Spleen (tissue), 13 donors: ENCODE measurements at places on chromosomes 3 and 15. TPM values are rescaled to one million over a fixed set of nuclear protein-coding genes. Genes with fewer than 3 reads are reported as not detected.
A peak's percentile ranks its signal among the peaks of the same experiment; 100 is the strongest.

GRCh38 chr15:65873256-65873655 is 4.0 kb downstream of the RAB11A start:
- no peak for DNase-seq
- H3K36me3 ChIP-seq: peaks cover 18% of the 10 kb centered on the region
- no peaks in the 10 kb centered on the region for H3K27me3 ChIP-seq
- no peak overlapping the region for H3K4me3 ChIP-seq
- peak overlapping the region; percentile 95 for H3K27ac ChIP-seq

DNA sequence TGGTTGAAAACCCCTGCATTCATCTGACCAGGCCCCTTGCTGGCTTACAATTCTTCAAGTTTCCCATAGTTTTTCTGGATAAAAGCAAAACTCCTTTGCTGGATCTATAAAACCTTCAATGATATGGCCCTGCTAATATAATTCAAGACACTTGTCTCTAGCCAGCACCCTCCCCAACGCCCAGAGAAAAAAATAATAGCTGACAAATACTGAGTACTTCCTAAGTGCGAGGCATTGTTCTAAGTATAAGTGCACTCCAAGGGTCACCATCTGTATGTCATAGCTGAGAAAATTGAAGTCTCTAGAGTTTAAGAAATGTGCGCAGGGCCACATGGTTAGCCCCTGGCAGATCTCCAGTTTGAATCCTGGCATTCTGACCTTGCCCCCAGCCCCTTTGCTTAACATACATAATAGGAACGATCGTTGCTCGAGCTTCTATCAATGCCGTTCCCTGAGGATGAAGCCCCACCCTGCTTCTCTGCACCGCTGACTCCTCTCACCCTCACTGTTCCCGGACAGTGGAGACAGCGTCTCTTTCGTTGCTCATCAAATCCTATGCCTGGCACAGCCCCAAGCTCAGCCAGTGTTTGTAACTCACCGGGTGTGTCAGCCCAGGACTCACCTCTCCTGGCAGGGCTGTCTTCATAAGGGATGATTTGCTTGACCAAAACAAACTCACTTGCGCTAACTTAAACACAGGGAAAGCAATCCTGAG is 377.1 kb upstream of the PROK2 start:
- H3K27me3 ChIP-seq: peaks cover 5% of the 10 kb centered on the region
- no peak overlapping the region for H3K27ac ChIP-seq
- no peaks in the 10 kb centered on the region for H3K36me3 ChIP-seq
- H3K4me1 ChIP-seq: peaks cover 39% of the 10 kb centered on the region
- no peak overlapping the region for H3K4me3 ChIP-seq

- H3K27me3 ChIP-seq: no peaks in the 10 kb centered on the region
- H3K4me3 ChIP-seq: no peak overlapping the region
- no peak overlapping the region for H3K27ac ChIP-seq
- H3K4me1 ChIP-seq: no peaks in the 10 kb centered on the region
- DNase-seq: no peak
Observed at GRCh38 chr15:62145015-62145735, 19.9 kb downstream of the C2CD4B start.

- DNase-seq: no peak
- peaks cover 89% of the 10 kb centered on the region for H3K27me3 ChIP-seq
- H3K4me3 ChIP-seq: no peak overlapping the region
- H3K4me1 ChIP-seq: peaks cover 44% of the 10 kb centered on the region
- H3K36me3 ChIP-seq: no peaks in the 10 kb centered on the region
- no peak overlapping the region for H3K27ac ChIP-seq
Observed at GRCh38 chr3:27729325-27729724, 7.2 kb upstream of the EOMES start.

DNA sequence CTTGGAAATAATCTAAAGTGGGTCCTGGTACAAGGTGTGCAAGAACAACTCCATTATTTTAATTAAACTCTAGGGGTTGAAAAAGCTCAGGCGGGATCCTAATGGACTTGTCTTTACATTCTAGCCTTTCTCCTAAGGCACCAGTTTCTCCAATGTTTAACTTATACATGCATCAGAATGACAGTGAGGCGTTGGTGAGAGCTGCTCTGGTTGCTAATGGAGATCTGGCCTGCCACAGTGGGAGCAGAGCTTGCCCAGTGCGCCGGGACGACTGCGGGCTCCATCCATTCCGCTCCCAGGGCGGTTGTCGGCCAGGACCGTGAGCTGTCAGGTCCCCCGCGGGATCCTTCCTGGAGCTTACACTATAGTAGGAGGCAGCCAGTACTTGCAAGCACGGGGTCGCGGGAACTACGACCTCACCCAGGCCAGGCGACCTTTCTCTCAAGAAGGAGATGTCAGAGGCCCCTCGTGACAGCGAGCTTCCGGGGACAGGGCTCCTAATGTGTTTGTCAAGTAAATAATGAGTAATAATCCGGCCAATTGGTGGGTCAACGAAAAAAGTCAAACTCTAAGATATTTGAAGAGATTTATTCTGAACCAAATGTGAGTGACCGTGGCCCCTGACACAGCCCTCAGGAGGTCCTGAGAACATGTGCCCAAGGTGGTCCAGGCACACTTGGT is 991 bp upstream of the HIGD1A start:
- peaks cover 26% of the 10 kb centered on the region for H3K4me1 ChIP-seq
- H3K27ac ChIP-seq: no peak overlapping the region
- H3K4me3 ChIP-seq: peak overlapping the region; percentile 60
- H3K36me3 ChIP-seq: no peaks in the 10 kb centered on the region

DNA sequence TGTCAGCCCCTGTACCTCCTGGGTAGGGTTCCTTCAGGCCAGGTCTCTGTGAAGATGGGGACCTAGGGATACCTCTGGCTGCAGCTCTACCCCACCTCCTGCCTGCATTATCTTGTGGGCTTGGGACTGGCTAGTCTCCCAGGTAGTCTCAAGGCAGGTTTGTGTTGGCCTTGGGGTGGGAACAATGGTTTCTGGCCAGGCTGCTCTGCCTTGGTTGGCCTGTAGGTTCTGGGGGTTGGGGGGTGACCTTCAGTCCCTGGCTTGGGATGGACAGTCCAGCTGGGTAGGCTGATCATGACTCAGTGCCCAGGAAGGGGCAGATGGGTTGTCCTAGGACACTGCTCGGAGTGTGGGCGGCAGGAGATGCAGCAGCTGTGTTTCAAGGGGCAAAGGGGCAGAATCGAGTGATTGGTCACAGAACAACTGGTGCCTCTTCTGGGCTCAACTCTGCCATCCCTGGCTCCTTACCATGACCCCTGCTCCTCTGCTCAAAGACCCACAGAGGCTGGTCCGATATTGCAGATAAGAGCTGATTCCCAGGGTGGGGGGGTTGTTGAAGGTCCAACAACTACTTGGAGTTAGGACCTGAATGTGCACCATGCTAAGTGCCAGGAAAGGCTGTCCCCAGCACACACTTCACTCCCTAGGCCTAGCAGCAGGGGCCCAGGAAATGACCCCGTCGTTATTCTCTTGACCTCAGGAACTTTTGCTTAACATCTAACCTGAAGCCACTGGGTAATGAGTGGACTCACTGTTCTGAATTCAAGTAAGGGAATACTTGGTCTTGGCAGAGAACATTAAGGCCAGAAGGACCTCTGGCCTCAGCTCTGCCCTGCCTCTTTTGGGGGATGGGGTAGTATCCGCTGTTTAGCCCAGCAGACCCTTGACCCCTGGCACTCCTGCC is 18.1 kb upstream of the BSN start:
- H3K27ac ChIP-seq: peak overlapping the region; percentile 13
- peaks cover 24% of the 10 kb centered on the region for H3K4me1 ChIP-seq
- H3K4me3 ChIP-seq: no peak overlapping the region
- peaks cover 33% of the 10 kb centered on the region for H3K36me3 ChIP-seq

- no peaks in the 10 kb centered on the region for H3K4me1 ChIP-seq
- no peaks in the 10 kb centered on the region for H3K36me3 ChIP-seq
- no peak overlapping the region for H3K4me3 ChIP-seq
- H3K27me3 ChIP-seq: no peaks in the 10 kb centered on the region
Observed at GRCh38 chr3:178494386-178494785, 41.9 kb upstream of the KCNMB2 start.

DNA sequence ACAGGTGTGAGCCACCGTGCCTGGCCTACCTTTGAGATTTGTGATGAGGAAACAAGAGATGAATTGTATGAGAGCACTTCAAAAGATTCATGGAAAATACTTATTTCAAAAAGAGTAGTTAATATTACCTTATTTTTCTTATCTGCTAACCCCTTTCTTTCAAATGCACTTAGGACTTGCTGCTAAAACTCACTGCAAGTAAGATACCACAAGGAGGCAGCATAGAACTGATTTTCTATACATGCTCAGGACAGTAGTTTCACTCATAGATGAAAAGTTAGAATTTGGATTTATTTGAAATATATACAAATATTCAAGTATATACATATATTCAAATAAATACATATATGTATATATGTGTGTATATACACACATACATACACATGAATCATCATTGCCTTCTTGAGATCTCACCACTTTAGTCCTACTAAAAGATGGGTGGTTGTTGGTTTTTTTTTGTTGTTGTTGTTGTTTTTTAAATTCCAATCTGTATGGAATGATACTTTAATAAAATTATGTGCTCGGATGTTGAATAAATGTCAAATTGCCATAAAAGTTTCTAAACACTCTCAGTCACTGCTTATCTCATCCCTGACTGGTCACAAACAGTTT is 2.4 kb downstream of the CCNDBP1 start:
- H3K27me3 ChIP-seq: no peaks in the 10 kb centered on the region
- no peak for DNase-seq
- H3K27ac ChIP-seq: peak overlapping the region; percentile 3
- peaks cover 32% of the 10 kb centered on the region for H3K4me1 ChIP-seq
- H3K4me3 ChIP-seq: no peak overlapping the region

- H3K4me1 ChIP-seq: peaks cover 9% of the 10 kb centered on the region
- H3K27me3 ChIP-seq: no peaks in the 10 kb centered on the region
- no peak overlapping the region for H3K27ac ChIP-seq
Observed at GRCh38 chr3:197541756-197542539, 13.8 kb downstream of the BDH1 start.

GRCh38 chr3:107545680-107546120 is 22.9 kb downstream of the BBX start:
- no peaks in the 10 kb centered on the region for H3K4me1 ChIP-seq
- H3K27me3 ChIP-seq: no peaks in the 10 kb centered on the region
- no peaks in the 10 kb centered on the region for H3K36me3 ChIP-seq
- no peak overlapping the region for H3K4me3 ChIP-seq
- DNase-seq: no peak

GRCh38 chr3:175020101-175020500 is 161.0 kb downstream of the NAALADL2 start:
- no peak overlapping the region for H3K4me3 ChIP-seq
- no peaks in the 10 kb centered on the region for H3K4me1 ChIP-seq
- H3K27ac ChIP-seq: no peak overlapping the region
- no peak for DNase-seq
- H3K27me3 ChIP-seq: no peaks in the 10 kb centered on the region
- H3K36me3 ChIP-seq: no peaks in the 10 kb centered on the region

GRCh38 chr3:98482717-98483482 is 14.6 kb upstream of the OR5K2 start:
- no peaks in the 10 kb centered on the region for H3K4me1 ChIP-seq
- H3K4me3 ChIP-seq: no peak overlapping the region
- H3K27ac ChIP-seq: no peak overlapping the region
- DNase-seq: no peak
- no peaks in the 10 kb centered on the region for H3K36me3 ChIP-seq
- no peaks in the 10 kb centered on the region for H3K27me3 ChIP-seq

GRCh38 chr3:183875411-183875810 is 9.3 kb downstream of the PARL start:
- no peak for DNase-seq
- peak overlapping the region; percentile 74 for H3K27ac ChIP-seq
- H3K36me3 ChIP-seq: no peaks in the 10 kb centered on the region
- peaks cover 4% of the 10 kb centered on the region for H3K4me1 ChIP-seq

DNA sequence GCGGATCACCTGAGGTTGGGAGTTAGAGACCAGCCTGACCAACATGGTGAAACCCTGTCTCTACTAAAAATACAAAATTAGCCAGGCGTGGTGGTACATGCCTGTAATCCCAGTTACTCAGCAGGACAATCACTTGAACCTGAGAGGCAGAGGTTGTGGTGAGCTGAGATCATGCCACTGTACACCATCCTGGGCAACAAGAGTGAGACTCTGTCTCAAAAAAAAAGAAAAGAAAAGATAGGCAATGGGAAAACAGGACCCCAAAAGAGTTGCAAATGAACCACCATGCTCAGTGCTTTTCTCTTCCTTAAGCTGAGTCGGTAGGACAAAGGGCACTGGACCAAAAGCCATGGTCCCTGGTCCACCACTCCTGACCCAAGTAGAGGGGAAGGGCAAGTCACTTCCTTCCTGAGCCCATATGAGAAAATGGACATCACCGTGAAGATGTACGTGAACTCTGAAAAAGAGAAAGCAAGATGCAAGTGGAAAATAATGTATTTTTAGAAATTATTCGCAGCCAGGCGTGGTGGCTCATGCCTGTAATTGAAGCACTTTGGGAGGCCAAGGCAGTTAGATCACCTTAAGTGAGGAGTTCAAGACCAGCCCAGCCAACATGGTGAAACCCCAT is 2.6 kb downstream of the ITGB5 start:
- no peaks in the 10 kb centered on the region for H3K36me3 ChIP-seq
- H3K27ac ChIP-seq: no peak overlapping the region
- peaks cover 59% of the 10 kb centered on the region for H3K4me1 ChIP-seq
- no peak overlapping the region for H3K4me3 ChIP-seq
- peaks cover 53% of the 10 kb centered on the region for H3K27me3 ChIP-seq

DNA sequence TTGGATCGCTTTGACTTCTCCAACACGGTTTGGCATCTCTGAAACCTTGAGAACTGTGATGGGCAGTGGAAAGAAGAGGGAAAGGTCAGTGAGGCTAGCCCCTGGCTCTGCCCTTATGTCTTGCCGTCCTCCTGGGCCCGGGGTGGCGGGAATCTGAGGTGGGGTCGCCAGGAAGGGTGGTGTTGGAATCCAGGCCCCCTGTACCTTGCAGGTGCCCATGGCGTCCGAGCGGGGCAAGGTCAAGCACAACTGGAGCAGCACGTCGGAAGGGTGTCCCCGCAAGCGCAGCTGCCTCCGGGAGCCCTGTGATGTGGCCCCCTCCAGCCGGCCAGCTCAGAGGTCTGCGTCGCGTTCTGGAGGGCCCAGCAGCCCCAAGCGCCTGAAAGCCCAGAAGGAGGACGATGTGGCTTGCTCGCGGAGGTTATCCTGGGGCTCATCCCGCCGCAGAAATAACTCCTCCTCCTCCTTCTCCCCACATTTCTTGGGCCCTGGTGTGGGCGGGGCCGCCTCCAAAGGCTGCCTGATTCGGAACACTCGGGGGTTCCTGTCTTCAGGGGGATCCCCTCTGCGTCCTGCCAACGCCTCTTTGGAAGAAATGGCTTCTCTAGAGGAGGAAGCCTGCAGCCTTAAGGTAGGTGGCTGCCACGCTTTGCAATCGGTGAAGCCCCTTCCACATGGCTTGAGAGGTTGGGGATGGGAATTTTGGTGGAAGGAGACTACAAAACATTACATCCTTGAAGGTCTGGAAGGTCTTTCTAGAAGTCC is 907 bp downstream of the TATDN2 start:
- peaks cover 62% of the 10 kb centered on the region for H3K4me1 ChIP-seq
- DNase-seq: peak; percentile 89

DNA sequence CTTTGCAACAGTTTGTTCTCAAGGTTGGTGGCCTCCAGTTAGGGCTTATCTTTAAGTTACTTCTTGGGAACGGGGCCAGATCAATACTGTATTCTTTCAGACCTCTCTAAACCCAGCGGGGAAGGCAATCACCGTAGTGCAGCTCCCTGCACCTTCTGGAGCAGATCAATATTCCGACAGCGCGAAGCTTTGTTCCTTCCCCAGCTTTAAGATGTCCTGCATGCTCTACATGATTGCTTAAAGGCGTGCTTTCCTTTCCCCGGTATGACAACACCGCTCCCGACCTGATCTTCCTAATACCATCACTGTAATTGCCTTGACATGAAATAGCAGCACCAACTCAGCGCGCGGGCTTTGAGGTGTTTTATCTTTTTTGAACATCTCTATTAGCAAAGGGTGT is 755.2 kb downstream of the NR2F2 start:
- DNase-seq: no peak
- no peaks in the 10 kb centered on the region for H3K36me3 ChIP-seq
- H3K4me1 ChIP-seq: no peaks in the 10 kb centered on the region
- no peak overlapping the region for H3K4me3 ChIP-seq
- H3K27ac ChIP-seq: no peak overlapping the region

SMAD6 gene
- 11.9 TPM for total RNA-seq

PP2D1 gene
- total RNA-seq: not detected
